ENCODE measurements at places on chromosomes 3 and 15.

GRCh38 chr3:178320456-178321351 lies 215.5 kb upstream of the KCNMB2 start:
- DNase-seq, result no peak

- no peak for DNase-seq
Observed at GRCh38 chr3:179829401-179829800, 176.6 kb downstream of the USP13 start.

GRCh38 chr15:26686547-26687187 lies 86.2 kb downstream of the GABRB3 start:
- no peak for DNase-seq

- DNase-seq, result no peak
Observed at GRCh38 chr15:59894835-59895234, 109.3 kb upstream of the FOXB1 start.

- no peak for DNase-seq
Observed at GRCh38 chr15:78551902-78552301, 11.7 kb downstream of the PSMA4 start.

- DNase-seq, result no peak
Observed at GRCh38 chr3:157816896-157817295, 289.3 kb downstream of the SHOX2 start.

DNA sequence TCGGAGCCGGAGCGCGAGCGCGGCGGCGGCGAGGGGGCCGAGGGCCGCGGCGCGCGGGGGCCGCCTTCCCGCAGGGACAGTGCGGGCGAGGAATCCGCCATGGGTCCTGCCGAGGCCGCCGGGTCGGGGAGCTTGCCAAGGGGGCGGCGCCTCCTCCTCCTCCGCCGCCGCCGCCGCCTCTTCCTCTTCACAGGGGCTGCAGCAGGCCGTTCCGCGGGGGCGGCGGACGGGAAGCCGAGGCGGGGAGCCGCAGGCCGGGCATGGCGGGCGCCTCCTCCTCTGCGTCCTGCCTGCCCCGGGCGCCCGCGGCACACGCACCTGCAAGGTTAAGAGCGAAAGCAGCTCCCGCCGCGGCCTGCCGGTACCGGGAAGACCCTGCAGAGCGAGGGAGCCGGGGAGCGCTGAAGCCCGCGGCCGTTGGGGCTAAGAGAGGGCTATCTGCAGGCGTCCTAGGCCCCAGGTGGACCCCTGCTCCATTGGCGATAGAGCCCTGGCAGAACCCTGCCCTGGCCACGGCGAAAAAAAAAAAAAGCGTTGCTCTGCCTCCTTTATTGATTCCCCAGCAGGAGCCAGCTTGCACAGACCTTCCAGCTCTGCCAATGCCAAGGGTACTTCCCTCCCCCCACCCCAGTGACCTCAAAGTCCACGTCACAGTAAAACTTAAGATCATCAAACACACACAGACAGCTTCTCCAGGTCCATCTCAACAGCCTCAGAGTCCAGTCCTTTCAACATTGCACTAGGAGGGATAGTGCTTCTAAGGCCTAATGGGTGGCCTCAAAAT lies at the start of gene LYSMD2:
Gene LYSMD2, minus strand, starts transcription at position 134 of the 784 bp plus-strand sequence. Its CDS starts 33 bp downstream, at position 101.
- DNase-seq, result peak; percentile 62

DNA sequence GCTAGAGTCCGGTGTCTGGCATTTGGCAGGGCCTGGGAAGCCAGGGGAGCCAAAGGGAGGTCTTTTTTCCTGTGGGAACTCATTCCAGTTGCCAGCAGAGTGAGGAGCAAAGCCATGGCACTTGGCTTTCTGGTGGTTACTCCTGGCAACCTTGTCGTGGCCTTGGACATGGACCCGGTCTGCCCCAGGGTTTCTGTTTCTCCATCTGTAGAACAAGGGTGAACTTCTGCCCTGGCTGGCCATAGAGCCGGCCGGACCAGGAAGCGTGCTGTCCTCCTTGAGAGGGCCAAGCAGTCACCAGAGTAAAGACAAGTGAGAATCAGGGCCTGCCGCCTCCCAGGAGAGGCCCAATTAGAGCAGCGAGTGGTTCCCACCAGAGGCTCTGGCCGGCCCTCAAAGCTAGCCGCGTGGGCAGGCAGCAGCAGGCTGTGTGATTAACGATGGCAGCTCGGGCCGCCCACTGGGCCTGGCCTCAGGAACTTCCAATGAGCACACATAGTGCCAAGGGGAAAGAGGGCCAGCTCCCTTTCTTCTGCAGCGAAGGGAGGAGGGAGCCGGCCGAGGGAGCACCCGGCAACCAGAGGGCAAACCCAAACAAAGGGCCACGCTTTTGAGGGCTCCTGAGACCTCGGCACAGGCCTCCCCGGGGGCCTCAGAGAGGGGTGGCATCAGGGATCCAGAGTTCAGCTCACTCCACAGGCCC lies 29.1 kb upstream of the ELP6 start:
- no peak for DNase-seq

- DNase-seq, result peak; percentile 64
Observed at GRCh38 chr3:46866720-46867549, 3.7 kb upstream of the MYL3 start.

GRCh38 chr3:27090275-27091041 lies 278.7 kb downstream of the NEK10 start:
- DNase-seq, result no peak

DNA sequence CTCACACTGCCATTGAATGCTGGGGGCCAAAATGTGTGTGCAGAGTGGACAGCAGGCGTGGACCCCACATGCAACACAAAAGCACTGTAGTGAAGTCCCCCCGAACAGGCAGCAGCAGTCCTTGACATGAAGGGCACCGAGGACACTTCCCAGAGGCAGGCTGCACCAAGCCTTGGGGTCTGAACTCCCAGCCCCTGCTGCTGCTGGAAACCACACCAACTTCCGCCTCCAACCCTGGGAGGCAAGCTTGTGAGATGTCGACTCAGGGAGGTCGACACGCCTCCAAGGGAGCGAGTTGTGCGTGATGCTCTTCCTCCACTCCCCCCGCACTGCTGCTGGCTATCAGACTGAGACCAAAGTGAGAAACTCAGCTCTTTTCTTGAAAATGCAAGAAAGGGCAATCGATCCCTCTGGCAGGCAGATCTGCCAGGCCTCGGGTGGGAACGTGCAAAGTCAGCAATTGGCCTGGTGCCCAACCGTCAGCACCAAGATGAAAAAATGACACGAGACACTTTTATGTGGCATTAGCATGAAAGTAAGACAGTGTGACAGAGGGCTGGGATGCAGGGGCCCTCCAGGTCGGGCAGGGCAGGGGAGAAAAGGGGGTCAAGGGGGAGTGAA lies 43.6 kb downstream of the WHAMM start:
- no peak for DNase-seq

GRCh38 chr3:27089645-27090044 lies 279.5 kb downstream of the NEK10 start:
- DNase-seq, result no peak

DNA sequence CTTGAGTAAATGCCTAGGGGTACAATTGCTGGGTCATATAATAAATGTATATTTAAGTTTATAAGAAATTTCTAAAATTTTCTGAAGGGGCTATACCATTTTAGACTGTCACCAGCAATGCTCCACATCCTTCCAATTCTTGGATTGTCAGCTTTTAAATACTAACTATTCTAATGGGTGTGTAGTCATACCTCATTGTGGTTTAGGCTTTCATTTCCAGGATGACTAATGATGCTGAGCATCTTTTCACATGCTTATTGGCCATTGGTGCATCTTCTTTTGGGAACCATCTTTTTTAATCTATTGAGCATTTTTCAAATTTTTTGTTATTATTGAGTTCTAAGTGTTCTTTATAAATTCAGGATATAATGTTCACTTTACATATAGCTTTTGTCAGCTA lies 52.5 kb upstream of the CORO2B start:
- DNase-seq, result no peak

- DNase-seq, result no peak
Observed at GRCh38 chr3:170660139-170660538, 74.3 kb upstream of the SLC7A14 start.

DNA sequence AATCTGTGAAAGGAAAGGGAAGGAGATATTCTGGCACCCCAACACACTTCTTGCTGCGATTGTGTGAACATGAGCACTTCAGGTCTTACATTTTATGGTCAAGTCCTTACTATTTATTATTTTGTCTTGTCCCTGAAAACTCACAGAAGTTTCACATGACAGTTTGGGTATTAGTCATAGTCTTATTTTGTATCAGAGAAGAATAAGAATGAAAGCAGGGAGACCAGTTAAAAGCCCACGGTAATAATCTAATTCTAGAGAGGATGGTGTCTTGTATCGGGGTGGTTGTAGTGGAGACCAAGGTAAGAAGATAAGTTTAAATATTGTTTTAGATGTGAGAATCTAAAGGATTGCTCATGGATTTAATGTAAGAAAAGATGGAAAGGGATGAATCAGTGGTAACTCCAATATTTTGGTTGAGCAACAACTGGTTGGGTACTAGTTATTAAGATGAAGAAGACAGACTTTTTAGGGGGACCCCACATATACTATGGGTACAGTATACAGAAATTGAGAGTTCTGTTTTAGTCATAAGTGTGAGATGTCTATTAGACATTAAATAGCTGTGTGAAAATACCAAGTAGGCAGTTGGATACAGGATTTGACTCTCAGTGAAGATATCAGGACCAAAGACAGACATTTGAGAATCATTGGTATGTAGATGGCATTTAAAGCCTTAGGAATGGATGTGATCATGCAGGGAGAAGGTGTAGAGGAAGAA lies 227.6 kb downstream of the MFSD1 start:
- DNase-seq, result no peak

DNA sequence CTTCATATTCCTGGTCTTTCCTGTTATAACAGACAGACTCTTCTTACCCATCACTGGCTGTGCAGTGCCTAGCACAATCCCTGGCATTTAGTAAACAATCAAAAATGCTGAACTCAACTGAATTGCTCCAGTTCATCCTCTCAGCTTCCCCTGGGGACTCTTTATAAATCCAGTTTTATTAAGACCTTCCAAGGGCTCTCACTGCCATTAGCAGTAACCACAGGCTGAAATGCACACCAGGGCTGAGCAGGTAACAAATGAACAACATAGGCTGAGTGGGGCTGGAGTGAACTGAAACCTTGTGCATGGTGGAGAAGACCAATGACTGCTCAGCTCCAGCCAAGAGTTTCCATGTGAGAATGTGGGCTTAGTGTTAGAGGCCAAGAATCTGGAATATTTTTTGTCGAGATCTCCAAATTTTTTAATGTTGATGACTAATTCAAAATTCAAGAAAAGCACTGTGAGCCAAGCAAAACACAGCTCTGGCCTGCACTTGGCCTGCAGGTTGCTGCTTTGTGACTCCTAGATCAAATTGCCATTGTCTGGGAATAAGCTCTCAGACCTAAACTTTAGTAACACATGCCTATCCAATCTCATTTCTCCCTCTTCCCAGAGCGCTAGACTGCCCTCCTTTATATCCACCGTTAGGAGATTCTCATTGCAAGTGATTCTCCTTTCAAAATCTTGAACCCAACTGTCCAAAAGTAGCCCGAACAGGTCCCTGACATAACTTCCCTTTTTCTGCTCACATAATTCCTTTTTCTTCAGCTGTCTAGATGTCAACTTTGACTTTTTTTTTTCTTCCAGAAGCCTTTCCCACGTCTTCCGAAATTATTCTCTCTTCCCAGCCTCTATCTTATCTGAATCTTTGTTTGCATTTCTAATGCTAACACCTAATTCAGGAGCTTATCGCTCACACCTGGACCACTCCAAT lies 7.4 kb downstream of the SQOR start:
- no peak for DNase-seq

GRCh38 chr3:154338008-154338407 lies 13.7 kb upstream of the DHX36 start:
- DNase-seq, result no peak

DNA sequence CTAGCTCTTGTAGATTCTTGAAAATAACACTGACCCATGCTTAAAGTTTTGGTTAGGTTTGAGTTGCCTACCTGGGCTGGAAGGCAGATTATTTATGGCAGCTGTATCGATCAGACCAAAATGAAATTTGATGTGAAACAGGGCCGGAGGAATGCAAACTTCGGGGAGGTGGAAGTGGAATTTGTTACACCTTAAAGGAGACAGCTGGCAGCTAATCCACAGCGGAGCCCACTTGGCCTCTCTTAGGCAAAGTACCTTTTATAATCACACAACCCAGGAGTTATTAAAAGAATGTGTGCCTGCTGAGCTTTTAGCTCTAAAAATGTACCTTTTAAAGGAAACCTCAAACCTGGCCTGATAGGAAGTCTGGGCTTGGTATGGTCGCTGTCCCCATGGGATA lies 250.9 kb upstream of the TPM1 start:
- no peak for DNase-seq

DNA sequence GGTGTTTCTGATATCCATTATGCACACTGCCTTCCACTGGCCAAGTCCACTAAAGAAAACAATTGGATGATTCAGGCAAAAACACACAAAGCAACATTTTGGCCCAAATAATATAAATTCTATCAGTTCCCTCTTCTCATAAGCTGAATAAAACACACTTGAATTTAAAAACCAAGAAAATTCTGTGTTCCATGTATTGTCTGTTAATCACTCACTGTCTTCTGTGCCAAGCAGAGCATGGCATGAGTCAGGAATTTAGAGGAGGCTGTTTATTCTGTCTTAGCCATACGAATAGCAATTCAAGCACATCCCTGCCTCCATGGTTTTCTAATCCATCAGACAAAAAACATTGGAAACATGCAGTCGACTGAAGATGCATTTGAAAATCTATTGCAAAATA lies 215.6 kb upstream of the UMPS start:
- no peak for DNase-seq

DNA sequence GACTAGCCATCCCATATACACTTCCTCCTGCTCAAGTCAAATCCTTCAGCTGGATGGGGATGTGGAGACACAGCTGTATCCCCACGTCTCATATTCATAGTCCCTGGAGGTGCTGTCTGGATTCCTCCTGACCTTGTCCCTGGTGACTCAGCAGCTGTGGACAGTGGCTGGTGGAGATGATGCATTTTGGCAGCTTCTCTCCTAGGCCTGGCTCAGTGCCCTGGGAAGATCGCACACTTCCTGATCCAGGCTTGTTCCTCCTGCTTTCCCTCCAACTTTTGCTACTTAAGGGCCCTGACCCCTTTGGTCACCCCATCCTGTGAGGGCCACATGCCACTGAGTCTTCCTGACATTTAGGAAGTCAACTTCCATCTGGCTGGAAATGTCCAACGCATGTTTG lies 44.4 kb downstream of the ADAMTSL3 start:
- no peak for DNase-seq

- DNase-seq, result no peak
Observed at GRCh38 chr3:148958696-148959095, 32.6 kb upstream of the GYG1 start.

- peak; percentile 34 for DNase-seq
Observed at GRCh38 chr15:68819495-68820294, 1.0 kb downstream of the ANP32A start.

- no peak for DNase-seq
Observed at GRCh38 chr15:43143203-43143941, 10.0 kb downstream of the TMEM62 start.

GRCh38 chr3:39267631-39268548 lies 11.9 kb downstream of the CX3CR1 start:
- peak; percentile 44 for DNase-seq

GRCh38 chr3:171365489-171365888 lies 94.7 kb downstream of the TNIK start:
- no peak for DNase-seq

DNA sequence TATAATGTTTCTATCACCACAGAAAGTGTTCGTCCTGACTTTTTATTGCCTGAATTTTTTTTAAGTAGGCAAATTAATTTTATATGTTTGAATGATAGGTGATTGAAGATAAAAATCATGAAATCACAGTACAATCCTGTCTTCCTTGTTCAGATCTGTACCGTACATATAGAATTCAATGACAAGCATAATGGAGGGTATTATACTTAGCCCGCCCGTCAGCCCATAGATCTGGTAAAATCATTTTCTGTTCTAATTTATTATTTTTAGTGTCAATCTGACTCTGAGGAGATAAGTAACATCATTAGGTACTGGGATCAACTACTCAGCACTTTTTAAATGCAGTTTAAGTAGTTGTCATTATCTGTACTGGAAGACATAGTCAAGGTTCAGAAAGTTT lies 269.9 kb downstream of the NR2F2 start:
- DNase-seq, result no peak
